BE2C (cell line): ENCODE measurements at places on chromosomes 6 and 20.

- no peak for DNase-seq
Observed at GRCh38 chr6:15246217-15246665, 372 bp downstream of the JARID2 start.

GRCh38 chr20:48024539-48024938 lies 239.3 kb upstream of the SULF2 start:
- no peak for DNase-seq

- DNase-seq = no peak
Observed at GRCh38 chr6:36997811-36998722, 7.4 kb upstream of the FGD2 start.

GRCh38 chr6:11772109-11772825 lies 6.3 kb downstream of the ADTRP start:
- DNase-seq = no peak

- peak; percentile 31 for DNase-seq
Observed at GRCh38 chr6:8108031-8108660, 5.8 kb upstream of the EEF1E1 start.

- DNase-seq = no peak
Observed at GRCh38 chr6:16450285-16450684, 211.9 kb downstream of the GMPR start.
